ENCODE measurements at places on chromosomes 2 and 18.

DNA sequence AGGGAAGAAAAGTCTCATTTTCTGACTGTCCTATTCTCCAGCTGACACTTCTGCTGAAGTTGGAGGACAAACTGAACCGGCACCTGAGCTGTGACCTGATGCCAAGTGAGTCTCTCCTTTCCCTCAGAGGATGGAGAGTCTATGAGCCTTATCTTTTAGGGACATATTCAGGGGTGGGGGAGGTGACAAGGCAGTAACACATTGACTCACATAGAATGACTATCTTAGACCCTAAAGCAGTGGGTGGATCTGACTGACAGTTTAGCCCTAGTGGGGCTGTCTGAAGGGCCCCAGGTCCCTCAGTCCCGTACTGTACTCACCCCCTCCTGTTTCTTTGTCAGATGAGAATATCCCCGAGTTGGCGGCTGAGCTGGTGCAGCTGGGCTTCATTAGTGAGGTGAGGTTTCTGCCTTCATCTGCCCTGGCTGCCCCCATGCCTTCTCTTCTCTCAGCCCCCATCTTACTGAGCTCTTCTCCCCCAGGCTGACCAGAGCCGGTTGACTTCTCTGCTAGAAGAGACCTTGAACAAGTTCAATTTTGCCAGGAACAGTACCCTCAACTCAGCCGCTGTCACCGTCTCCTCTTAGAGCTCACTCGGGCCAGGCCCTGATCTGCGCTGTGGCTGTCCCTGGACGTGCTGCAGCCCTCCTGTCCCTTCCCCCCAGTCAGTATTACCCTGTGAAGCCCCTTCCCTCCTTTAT, 805 bp upstream of the KRTCAP3 start:
- DNase-seq, result no peak

- no peak for DNase-seq
These were observed 276.9 kb upstream of the SKOR2 start for GRCh38 chr18:47528343-47528742.

- no peak for DNase-seq
These were observed 176.6 kb downstream of the HDAC4 start for GRCh38 chr2:239224199-239224570.

- no peak for DNase-seq
These were observed 12.2 kb downstream of the MYOM1 start for GRCh38 chr18:3207565-3207964.

DNA sequence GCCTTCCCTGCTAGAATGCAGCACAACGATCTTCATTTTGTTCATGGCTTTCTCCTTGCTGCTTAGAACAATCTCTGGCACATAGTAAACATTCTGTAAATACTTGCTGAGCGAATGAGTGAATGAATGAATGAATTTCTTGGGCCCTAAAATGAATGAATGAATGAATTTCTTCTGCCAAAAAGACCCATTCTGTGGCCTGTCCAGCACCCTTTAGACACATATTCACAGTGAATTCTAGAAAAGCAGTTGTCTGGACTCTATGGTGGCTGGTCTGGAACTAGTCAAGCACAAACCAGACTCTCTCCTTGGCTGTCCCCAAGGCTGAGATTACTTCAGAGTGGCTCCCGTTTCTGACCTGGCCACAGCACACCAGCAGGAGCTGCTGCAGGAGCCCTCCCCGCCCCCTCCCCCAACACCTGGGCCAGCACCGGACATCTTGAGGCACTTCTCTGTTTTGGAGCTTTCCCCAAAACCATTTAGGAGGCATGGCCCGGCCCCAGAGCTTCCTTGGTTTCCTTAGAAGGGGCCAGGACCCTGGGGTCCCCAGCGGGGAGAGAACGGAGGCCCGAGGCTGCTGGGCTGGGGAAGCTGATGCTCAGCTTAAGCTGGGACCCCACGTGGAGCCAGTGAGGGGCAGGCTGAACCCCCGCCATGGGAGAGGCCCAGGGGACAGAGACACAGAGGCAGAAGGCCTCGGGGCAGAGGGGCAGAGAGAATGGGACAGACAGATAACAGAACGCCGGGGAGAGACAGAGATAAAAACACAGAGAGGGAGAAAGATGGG, 159.0 kb downstream of the ZFP36L2 start:
- no peak for DNase-seq

DNA sequence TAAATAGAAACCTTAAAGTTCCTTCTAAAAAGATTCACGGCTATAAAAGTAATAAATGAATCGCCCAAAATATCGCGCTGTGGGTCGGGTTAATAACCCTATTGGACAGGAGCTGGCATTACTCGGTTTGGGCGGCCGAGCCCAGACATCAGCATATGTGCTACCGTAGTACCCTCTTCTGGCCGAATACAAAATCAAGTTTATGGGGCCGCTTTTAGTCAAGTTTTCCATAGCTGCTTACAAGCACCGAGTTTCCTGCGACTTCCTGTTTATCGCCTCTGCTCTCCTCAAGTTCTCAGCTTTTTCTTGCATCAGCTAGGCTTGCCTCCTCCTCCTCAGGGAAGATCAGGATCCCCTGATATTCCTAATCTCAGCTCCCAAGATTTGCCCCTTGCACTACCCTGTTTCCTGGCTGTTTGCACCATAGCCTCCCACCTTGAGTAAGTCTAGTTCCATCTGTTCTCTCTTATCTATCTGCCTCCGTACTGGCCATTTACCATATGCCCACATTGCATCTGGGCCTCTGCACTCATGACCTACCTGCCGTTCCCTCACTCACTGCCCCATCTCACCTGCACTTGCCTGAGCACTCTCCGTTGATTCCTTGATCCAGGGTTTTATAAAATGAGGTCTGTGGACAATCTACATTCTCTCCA, 56.1 kb downstream of the SLC35F5 start:
- peak; percentile 12 for DNase-seq

- no peak for DNase-seq
These were observed 5.1 kb upstream of the SPAG16 start for GRCh38 chr2:213279116-213279620.

GRCh38 chr2:224959556-224959955, 82.7 kb downstream of the DOCK10 start:
- DNase-seq, result no peak

DNA sequence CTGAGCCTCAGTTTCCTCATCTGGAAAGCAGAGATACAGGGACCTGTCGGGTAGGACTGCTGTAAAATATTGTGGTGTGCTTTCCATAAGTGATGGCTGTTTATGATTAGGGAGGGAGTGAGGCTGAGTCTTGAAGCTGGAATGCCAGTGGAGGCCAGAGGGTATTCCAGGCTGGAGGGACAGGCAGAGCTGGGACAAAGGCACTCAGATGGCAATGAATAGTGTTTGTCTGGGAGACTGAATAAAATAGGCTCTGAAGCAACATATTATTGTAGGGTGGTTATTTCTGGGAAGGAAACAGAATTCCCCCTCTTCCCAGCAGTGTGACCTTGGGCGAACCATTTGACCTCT, 120.7 kb downstream of the INHBB start:
- DNase-seq, result no peak

- DNase-seq, result no peak
These were observed 56.1 kb downstream of the OSBPL6 start for GRCh38 chr2:178250429-178250828.

DNA sequence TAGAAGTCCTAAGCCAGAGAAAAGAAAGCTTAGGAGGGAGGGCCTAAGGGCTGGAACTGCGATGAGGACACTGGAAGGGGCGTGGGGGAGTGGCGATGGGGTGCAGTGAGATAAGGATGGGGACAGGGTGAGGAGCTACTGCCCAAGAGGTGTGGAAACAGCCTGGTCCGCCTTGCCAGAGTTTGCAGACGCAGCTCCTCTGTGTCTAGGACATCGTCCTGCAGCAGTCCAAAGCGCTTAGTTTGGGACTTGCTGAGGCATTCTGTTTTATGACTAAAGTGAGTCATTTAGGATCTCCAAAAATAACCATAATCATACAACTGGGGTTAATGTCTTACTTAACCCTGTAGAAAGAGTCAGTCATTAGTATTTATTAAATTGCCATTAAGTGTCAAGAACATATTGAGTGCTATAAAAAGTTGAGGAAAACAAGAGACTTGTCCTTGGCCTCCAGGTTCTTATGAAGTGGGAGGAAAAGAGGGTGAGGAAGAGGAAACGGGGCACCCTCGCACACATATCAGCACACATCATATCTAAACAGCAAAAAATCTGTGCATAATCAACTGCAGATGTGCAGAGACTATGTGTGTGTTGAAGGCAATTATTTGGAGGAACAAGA, 74.8 kb downstream of the CDK15 start:
- no peak for DNase-seq

GRCh38 chr18:58659691-58660090, 11.6 kb upstream of the MALT1 start:
- no peak for DNase-seq

DNA sequence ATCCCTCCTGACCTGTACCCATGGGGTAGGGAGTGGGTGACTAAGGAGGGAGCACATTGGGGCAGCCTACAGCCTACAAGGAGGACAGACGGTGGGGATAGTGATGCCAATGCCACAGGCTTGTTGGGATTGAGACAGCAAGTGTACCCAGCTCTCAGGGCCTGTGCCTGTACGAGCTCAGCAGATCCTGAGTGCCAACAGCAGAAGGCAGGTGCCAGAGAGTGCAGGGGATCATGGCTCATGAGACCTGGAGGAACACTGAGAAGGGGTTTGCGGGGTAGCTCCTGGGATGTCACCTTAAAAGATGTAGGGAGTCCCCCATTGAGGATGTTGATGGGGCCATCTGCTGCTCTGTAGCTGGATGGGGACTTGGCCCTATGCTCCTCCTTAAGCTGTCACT, 10.3 kb upstream of the SNED1 start:
- DNase-seq, result no peak

GRCh38 chr18:44309185-44309584, 371.5 kb upstream of the SETBP1 start:
- DNase-seq, result no peak

- no peak for DNase-seq
These were observed 213.4 kb upstream of the BOD1L2 start for GRCh38 chr18:56933472-56933871.

GRCh38 chr2:75787532-75788132, 76.9 kb upstream of the GCFC2 start:
- no peak for DNase-seq

DNA sequence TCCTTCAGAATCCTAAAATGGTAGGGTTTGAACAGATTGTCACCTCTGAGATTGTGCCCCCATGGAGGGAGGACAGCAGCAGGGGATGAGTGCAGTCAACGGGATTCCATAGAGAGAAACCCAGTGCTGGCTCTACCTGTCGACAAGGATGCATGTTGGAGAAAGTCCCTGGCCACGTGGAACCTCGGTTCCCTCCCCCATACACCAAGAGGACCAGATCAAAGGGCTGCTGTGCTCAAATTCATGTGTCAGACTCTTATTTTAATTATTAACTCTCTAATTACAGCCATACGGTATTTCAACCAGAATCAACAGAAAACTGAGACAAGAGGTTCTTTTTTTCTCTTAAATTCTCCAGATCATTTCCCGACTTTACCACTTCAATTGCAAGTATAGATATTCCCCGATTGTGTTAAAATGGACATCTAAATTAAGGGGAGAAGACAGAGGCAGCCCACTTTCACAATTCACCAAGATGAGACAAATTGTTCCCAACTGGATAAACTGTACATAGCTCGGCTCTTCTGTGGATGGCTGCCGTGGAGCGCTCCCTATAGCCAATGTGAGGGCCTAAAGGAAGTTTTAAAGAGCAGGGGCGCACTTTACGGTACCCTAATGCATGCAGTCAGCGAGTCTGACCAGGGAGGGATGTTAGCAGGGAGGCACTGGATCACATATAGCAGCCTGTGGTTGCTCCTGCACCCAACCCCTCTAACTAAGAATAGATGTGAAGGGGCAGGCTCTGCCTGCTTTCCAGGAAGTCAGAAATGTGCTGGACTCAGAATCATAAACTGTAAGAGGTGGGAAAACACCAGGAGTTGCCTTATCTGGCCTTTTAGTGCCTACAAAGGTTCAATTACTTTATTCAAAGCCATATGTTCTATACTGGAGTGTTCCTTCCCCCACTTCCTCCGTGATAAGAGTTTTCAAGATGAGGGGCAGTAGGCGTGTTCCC, 123.1 kb downstream of the CACNB4 start:
- DNase-seq, result no peak

DNA sequence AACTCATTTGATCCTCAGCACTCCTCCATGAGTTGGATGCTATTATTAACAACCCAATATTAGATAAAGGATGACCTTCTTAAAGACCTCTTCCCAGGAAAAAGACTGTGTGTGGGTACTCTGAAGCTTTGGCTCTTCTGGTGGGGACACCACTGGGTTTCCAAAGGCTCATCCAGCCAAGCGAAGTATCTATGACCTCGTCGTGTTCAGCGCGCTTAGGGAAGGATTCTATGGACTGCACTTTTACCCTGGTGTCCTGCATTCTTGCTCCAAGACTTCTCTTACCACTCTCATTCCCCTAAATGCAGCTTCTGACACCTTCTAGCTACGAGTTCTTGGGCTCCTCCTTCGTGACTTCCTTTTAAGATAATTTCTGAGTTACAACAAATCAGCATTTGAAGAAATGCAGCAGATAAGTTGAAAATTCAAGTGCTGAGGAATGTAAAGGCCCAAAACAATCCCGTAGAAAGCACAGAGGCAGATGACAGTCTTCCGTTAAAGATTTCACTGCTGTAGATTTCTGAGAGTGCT, 673 bp upstream of the HNMT start:
- DNase-seq, result no peak

DNA sequence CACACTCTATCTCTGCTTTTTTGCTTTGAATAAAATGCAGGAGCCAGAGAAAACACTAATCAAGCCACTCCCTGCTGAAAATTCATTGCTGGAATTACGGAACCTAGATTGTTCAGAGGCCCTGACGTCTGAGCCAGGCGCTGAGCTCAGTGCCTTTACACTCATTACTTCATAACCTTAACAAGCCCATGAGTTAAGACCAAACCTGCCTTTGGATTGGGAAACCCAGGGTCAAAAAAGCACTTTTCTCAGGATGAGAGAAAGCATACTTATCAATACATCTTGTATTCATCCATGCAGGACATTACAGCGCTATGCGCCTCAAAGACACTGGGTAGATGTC, 762 bp downstream of the INO80C start:
- DNase-seq, result no peak

GRCh38 chr2:31110431-31110830, 27.8 kb downstream of the GALNT14 start:
- no peak for DNase-seq

DNA sequence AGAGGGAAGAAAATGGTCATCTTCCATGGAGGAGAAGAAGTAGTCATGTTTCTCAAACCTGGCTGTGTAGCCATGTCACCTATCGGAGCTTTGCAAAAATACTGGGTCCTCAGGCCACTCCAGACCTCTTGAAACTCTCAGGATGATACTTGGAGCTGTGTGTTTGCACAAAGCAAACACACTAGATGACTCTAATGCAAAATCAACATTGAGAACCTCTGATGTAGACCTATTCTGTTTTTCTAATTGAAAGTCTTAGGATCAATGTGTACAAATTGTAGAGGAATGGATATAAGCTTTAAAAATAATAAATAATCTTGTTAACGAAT, 444.3 kb downstream of the RND3 start:
- DNase-seq, result no peak

- no peak for DNase-seq
These were observed 326.7 kb downstream of the MTX2 start for GRCh38 chr2:176595986-176596385.

DNA sequence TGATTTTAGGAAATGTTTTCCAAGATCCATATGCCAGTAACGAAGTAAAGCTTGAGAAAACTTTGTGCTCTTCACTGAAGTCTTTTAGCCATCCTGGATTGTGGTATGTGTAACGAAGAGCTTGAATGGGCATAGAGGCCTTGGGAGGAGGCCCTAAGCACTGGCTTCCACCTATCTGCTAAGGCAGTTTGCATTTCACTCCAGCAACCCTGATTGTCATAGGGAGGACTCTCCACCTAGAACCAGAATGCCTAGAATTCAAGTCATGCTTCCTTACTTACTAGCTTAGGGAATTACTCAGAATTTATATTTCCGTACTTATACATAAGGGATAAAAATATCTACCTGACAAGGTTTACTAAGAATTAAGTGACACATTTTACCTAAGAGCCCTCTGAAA, 451.5 kb downstream of the FBXO15 start:
- no peak for DNase-seq
